ENCODE measurements at places on chromosomes 2 and 18. TPM values are rescaled to one million over a fixed set of nuclear protein-coding genes. Genes with fewer than 3 reads are reported as not detected.

Gene MAP4K4
- total RNA-seq = 520 TPM

Gene GCG
- total RNA-seq = not detected

Gene DYSF
- 135 TPM for total RNA-seq

Gene CXCR1
- total RNA-seq = not detected

Gene SRD5A2
- under 0.01 TPM for total RNA-seq

Gene CTAGE1
- not detected for total RNA-seq

Gene PPP1R1C
- 0.53 TPM for total RNA-seq

Gene UGT1A1
- not detected for total RNA-seq

Gene PAIP2B
- 1.2 TPM for total RNA-seq

Gene TSPYL6
- total RNA-seq = not detected

Gene MRPL44
- 49.6 TPM for total RNA-seq

Gene FOXI3
- not detected for total RNA-seq

Gene POMC
- 0.29 TPM for total RNA-seq

Gene CHRND
- total RNA-seq = not detected

Gene FOXD4L1
- not detected for total RNA-seq

Gene SP5
- not detected for total RNA-seq

Measured in thoracic aorta endothelial cell (primary cell).